ENCODE measurements at places on chromosomes 4 and X. TPM values are rescaled to one million over a fixed set of nuclear protein-coding genes. Genes with fewer than 3 reads are reported as not detected.

Gene ALB
- 380 TPM for polyA plus RNA-seq

Gene HTRA3
- 2.4 TPM for polyA plus RNA-seq

Gene SSX4
- polyA plus RNA-seq, result not detected

Gene ZGRF1
- 2.1 TPM for polyA plus RNA-seq

Gene BMPR1B
- polyA plus RNA-seq, result 1.5 TPM

Gene ADH1A
- 0.19 TPM for polyA plus RNA-seq

Gene MAGED1
- polyA plus RNA-seq, result 72.3 TPM

Gene FLNA
- 222 TPM for polyA plus RNA-seq

Gene MMRN1
- 7.1 TPM for polyA plus RNA-seq

Gene LDB2
- 11.6 TPM for polyA plus RNA-seq
